Foreskin keratinocyte (primary cell): ENCODE measurements at places on chromosomes 5 and 9. TPM values are rescaled to one million over a fixed set of nuclear protein-coding genes. Genes with fewer than 3 reads are reported as not detected.

GRCh38 chr5:107739661-107740060 is 68.9 kb upstream of the EFNA5 start:
- peak; percentile 41 for DNase-seq

DNA sequence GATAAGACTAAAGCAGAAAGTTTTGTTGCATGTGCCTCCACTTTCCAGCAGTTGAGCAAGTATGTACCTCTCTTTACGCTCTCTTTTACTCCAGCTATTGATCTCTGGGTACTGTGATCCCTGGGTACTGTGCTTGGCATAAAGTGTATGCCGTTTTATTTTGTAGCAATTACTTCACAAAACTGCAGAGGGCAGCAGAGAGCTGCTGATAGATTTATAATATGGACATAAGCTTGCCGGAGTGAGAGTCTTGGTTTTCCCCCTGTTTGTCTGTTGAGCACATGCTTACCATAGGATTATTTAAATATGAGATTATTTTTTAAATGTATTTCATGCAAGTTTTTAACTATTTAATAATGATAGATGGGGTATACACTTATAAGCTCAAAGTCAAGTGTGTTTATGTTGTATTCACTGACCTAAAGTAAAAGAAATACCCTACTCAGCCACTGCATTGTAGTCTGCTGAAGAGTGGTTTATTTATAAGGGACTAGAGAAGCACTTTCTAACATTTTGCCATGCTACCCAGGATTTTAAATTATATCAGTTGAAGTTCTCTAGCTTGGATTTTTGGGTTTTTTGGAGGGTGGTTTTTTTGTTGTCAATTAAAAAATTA is 13.0 kb downstream of the TTC1 start:
- DNase-seq = peak; percentile 39

NME5 gene
- polyA plus RNA-seq = 0.10 and 0.16 TPM in 2 replicates

GRCh38 chr5:10046676-10047075 is 203.0 kb downstream of the ATPSCKMT start:
- DNase-seq = no peak

DNA sequence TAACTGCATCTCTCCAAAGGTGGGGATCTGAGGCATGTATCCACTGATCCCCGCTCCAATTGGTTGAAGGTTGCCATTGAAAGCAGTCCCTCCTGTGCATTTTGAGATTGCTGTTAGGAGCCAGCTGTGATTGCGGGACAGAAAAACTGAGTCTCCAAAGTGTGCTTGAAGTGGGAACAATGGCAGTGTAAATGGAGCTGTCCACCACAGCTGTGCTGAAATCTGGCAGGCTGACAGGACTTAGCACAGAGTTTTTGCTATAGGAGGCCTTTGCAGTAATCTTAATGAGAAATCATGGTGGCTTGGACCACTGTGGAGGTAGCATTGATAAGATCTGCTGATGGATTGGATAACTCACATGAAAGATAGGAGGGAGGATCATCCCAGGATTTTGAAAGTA is 3.3 kb downstream of the RNF20 start:
- DNase-seq = no peak

- peak; percentile 36 for DNase-seq
Observed at GRCh38 chr9:6739218-6739617, 18.6 kb upstream of the KDM4C start.

- DNase-seq = peak; percentile 2
Observed at GRCh38 chr5:166834246-166834645, 1457.2 kb upstream of the WWC1 start.

DNA sequence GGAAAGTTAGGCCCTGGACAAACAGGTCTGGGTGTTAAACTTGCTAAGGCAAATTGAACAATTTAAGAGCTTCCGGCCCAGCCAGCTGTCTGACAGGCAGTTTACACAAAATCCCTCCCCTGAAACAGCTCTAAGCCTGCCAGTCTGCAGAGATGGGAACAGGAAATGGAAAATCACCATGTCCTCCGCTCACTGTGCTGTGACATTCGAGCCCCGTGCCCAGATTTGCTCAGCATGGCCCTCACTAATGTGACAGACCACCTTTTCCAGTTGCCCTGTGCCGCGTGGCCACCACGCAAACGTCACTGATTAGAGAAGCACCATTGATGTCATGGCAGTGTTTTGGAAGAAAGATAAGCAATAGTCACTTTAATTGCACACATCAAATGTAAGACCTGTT is 41.0 kb downstream of the CCNJL start:
- DNase-seq = peak; percentile 25

GRCh38 chr9:15231788-15232635 is 75.0 kb downstream of the TTC39B start:
- DNase-seq = no peak

DNA sequence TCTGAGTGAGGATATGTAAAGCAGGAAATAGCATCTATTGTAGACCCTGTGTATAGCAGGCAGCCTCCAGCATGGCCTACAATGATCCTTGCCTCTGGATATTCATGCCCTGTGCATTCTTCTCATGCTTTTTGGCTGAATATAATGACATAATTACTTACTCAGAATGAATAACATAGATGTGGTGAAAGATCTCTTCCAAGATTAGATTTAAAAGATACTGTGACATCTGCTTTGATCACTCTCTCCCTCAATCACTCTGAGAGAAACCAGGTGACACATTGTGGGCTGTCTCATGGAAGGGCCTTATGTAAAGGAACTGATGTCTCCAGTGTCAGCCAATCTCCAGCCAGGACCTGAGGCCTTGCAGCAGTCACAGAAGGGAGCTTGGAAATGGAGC is 376.7 kb downstream of the DNAH5 start:
- DNase-seq = peak; percentile 99
